Chondrocyte (in vitro differentiated cells): ENCODE measurements at places on chromosomes 4 and X.

DNA sequence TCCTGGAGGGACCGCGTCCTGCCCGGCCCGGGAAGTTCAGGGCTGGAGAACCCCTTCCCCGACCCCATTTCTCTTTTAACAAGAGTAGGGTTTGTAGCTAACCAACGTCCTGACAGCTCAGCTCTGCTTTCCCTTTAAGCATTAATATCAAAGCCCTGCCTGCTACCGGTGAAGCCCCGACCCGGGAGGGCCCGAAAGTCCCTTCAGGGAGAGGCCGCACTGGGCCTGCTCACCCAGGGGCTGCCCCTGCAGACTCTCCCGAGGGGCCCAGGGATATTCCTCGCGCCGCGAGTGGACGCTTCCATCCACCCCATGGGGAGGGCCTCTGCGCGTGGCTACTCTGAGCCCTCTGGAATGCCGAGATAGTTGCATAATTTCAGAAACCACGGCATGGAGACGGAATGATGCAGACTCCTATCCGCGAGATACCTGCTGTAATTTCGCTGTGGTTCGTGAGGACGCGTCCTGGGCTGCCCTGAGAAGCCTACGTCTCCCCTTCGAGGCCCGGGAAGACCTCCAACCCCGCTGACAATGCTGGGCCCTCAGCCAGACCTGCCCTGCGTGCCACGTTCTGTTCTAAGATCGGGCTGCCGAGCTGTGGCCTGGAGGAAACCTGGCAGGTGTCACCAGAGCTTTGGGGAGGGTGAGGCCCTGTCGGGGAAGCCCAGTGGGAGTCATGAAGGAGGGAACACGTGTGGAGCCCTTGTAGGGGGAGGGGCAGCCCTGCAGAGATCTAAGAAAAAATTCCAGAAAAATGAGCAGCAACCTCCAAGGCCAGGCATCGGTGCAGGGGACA is 999 bp upstream of the CTBP1 start:
- peak; percentile 84 for DNase-seq

GRCh38 chrX:112941209-112941837 is 100.7 kb upstream of the AMOT start:
- no peak for DNase-seq

GRCh38 chr4:53994382-53995102 is 69.9 kb downstream of the CHIC2 start:
- no peak for DNase-seq

DNA sequence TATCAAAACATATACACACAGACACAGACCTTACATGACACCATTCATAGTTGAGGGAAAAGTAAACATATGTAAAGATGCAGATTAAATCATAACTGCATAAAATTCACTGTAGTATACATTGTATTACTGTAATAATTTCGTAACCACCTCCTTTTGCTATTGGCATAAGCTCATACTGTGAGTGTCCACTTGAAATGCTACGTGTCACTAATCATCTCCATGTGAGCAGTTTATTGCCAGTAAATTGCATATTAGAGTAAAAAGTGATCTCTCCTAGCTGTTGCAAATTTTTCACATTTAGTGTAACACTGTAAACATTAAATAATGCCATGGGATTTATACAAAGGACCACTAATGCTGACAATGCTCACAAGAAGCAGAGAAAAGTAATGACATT is 256.7 kb upstream of the GNPDA2 start:
- DNase-seq = no peak

DNA sequence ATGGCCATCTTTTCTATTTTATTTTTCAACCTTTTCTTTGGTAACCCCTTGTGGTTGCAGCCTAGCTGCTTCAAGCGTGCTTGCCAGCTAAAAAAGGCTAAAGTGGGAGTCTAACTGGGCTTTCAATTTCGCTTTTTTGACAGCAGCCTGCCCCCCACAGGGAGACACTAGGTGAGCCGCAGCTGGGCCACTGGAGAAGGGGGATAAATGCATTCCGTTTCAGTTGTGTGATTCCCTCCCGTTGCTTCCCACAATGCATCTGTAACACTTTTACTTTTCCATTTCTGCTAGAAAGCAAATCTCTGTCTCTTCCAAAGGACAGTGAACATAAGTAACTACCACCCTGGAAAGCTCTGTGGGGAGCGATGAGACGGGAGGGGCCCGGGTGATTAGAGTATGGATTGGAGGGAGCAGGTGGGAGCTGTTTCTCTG is 86.3 kb upstream of the RAPGEF2 start:
- DNase-seq = no peak

DNA sequence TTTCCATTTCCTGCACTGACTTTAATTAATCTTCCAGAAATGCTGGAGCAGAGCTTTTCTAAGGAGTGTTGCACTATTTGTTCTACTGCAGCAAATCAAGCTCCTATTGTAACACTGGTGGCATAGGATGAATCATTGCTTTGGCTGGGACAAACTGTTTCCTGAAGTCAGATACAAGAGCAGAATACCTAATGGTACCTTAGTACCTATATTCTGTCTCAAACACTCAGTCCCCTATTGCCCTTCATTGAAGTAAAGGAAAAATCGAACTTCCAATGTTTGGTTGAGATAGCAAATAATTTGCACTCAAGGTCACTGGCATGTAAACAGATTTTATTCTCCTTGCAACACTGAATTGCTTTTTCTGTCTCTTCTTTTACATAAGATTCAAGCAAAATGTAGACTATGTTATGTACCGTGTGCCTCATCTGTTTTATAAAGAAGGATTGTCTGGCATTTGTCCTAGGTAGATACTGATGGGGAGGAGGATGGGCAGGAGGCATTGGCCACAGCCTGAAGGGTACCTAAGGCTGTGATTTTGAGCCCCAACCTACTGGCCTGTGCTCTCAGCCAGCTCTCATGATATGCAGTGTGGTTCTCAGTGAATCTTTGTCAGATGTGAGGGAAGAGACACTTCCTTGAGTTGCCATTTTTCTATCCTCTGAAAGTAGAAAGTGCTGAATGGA is 141.6 kb downstream of the AASDH start:
- DNase-seq = no peak

DNA sequence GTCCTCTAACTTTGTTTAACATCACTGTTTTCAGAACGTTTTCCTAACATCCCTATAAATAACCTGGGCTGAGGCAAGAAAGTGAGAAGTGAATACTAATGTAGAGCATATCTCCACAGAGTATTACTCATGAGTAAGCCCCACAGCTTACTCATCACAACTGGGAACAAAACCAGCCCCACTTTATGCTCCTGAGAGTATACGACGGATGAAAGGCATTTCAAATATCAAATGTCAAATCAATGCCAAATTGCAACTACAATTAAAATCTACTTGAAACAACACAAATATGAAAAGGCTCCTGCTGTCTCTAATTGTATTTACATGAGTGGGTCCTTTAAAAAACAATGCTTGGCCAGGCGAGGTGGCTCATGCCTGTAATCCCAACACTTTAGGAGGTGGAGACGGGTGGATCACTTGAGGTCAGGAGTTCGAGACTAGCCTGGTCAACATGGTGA is 41.2 kb downstream of the SH3RF1 start:
- DNase-seq = no peak

GRCh38 chrX:9055354-9055753 is 21.4 kb upstream of the FAM9B start:
- DNase-seq = no peak

DNA sequence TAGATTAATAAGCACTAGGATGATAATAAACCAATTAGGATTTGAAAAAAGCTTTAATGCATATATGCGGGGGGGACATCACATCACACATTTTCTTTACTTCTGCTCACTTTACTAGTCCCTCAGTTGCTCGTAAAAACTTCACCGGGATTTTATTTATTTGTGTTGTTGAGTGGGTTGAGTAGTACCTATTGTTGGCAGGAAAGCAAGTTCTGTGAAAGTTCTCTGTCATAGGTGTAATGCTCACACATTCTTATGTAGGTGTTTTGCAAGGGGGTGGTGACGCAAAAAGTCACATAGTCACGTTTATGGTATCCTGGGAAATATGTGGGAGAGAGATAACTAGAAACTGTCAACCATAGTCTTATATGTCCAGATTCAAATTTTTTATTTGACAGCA is 65.3 kb downstream of the PDLIM5 start:
- DNase-seq = no peak
